ENCODE measurements at places on chromosomes 12 and 14.

DNA sequence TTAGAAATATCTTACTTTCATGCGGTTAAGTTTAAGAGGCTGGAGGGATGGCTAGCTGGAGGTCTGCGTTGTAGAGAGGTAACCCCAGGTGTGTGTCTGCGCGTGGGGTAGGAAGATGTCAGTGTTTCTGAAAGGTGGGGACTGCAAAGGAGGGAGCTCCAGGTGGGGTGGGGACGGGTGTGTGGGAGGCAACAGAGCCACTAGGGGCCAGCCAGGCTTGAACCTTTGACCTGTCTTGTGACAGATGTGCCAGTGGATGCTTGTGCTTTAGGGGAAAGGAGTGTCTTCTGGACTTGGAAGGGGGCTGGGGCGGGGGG, 841 bp downstream of the GLI1 start:
- no peak for DNase-seq

- no peak for DNase-seq
Measured at GRCh38 chr14:66944872-66945271, 244.4 kb upstream of the GARIN2 start.

DNA sequence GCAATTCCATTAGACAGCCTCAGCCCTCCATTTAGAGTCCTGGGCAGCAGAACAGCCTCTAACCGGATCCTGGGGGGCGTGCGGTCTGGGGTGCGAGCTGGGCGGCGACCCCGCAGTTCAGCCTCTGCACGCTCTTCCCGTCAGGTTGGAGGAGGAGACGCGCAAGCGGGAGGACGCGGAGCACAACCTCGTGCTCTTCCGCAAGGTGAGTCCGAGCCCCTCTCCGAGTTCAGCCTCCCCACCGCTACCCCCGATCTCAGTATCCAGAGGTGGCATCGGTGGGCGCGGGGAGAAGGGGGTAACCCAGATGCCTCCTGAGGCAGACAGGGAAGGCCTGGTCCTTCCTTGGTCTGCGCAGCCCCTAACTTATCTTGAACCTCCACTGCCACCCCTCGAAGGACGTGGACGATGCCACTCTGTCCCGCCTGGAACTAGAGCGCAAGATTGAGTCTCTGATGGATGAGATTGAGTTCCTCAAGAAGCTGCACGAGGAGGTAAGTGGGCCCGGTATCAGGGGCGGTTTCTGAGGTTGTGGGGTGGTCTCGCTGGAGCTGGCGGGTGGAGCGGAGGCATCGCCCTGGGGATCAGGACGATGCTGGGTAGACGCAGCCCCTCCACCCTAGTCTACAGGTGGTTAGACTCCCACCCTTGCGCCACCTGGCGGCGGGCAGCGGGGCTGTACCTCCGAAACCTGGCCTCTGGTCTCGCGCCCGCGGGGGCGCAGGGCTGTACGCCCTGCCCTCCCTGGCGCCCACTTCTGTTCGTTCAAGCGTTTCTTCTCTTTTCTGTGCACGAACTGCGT, 1.3 kb downstream of the PRPH start:
- DNase-seq = peak; percentile 96

GRCh38 chr12:130480887-130481286, 143.2 kb downstream of the PIWIL1 start:
- DNase-seq = no peak

DNA sequence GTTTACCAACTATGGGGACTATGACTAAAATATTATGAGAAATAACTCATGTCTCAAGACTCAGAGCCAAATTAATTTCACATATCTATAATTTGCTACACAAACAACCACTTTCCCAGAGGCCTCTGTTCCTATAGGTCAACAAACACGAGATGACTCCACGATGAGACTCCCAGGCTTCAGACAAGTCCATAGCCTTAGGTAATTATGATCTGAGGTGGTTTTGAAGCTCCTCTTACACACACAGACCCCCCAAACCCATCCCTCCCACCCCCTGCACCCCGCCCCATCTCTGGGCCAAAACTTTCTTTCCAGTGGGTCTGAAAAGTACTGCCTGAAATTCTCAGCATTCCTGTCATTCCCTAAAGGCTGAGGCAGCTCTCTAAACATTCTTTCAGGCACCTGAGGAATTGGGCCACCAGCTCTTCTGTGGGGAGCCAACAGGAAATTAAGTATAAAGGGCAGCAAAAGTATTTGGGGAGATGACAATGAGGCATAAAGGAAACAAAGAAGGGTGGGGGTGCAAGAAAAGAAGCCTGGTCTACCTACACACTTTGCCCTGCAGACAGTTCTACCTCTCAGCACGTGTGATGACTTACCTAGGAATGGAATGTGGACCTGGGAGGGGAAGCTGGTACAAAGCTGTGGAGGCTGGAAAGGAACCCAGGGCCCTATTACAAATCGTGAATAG, 143.6 kb downstream of the PAWR start:
- peak; percentile 29 for DNase-seq

GRCh38 chr14:69963966-69964365, 84.8 kb downstream of the SMOC1 start:
- DNase-seq = no peak

GRCh38 chr14:103731916-103732867, 16.6 kb downstream of the ZFYVE21 start:
- DNase-seq = no peak
